ENCODE measurements at places on chromosomes 3 and 15.

DNA sequence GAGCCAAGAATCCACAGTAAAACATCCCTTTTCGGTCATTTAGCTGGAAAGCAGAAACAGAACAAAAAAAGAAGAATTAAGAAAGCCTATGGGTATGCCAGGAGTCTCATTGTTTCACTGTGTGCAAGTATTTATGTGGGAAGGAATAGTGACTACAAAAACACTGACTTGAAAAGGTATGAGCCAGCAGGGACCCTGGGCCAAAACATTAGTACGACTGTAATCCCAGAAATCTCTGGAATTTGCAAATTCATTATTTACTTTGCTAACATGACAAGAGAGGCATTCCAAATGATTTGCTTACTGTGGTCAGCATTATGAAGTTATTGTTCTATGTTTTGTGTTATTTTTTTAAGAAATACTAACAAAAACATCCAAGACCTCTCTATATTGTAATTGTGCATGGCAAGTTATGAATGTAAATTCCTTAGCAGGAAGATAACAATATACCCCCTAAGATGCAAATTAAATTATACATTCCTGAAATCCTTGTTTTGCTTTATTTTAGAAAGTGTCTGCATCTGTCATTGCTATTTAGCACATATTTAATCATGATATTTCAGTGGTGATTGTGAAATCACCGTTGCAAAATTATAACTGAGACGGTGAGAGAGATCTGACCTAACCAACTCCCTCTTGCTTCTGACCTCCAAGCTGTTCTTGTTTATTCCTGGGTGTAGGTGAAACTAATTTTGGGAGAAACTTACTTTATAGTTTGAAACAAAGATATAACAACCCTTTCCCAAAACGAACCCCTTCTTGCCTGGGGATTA lies 299.2 kb downstream of the ZPLD1 start:
- DNase-seq, result no peak

- no peak for DNase-seq
Observed at GRCh38 chr15:57038040-57038439, 119.6 kb downstream of the TCF12 start.

GRCh38 chr15:85289677-85290365 lies 90.6 kb upstream of the AKAP13 start:
- DNase-seq, result no peak

DNA sequence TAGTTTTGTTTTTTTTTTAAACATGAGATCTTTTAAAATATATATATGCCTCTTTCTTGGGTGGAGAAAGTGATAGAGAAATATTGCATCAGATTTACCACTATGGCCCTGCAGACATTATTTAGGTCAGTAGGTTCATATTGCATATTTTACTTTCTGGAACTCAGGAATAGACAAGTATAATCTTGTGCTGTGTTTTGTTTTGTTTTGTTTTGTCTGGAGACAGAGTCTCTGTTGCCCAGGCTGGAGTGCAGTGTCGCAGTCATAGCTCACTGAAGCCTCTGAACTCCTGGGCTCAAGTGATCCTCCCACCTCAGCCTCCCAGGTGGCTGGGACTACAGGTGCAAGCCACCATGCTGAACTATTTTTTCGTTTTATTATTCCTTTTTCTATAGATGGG lies 21.5 kb upstream of the DUT start:
- no peak for DNase-seq

DNA sequence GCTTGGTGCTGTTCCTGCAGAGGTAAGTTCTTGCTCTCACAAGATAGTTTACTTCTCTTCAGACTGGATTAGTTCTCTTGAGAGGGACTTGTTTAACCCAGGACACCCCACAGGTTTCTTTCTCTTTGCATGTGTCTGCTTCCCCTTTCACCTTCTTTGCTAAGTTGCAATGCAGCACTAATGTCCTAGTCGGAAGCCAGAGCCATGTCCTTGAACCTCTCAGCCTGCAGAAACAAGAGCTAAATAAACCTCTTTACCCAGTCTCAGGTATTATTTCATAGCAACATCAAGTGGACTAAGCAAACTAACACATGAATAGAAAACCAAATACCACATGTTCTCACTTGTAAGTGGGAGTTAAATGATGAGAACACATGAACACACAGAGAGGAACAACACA lies 915.2 kb downstream of the NSUN3 start:
- no peak for DNase-seq

Measured in activated CD4-positive, CD25-positive, alpha-beta regulatory T cell (primary cell).